ENCODE measurements at places on chromosomes 16 and 17.

DNA sequence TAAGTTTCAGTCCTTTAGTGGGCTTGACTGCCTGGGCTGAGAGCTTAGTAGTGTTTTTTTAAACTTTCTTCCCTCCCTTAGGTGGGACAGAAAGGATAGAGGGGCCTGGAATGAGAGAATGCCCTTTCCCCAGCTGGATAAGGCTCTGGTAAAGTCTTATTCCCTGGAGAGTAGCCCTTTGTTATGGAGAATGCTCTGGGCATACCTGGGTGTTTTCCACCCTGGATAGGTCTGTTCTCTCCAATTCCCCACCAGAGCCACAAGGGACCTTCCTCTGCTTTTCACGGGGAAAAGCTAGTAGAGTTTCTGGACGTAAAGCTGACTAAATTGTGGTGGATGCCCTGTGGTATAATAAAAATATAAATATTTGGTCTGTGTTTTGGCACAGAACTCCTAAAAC is 164.1 kb downstream of the HS3ST4 start:
- DNase-seq = no peak

- no peak for DNase-seq
Observed at GRCh38 chr16:35637683-35638082, 2178.3 kb downstream of the TP53TG3F start.

- DNase-seq = no peak
Observed at GRCh38 chr17:31318298-31318801, 3.1 kb downstream of the EVI2A start.

- peak; percentile 34 for DNase-seq
Observed at GRCh38 chr17:44919885-44920564, 4.7 kb upstream of the GFAP start.

DNA sequence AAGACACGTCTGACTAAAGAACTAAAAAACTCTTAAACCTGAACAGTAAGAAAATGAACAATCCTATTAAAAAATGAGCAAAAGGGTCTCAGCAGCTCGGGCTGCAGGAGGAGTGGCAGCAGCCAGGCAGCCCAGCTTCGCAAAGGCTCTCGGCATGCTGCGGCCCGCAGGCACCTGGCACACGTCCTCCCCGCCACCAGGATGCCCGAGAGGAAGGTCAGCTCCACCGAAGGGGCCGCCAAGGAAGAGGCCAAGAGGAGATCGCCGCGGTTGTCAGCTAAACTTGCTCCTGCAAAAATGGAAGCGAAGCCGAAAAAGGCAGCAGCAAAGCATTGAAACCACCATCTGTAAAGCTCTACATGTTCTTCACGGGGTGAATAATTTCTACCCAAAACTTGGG is 173.5 kb downstream of the BCAS3 start:
- DNase-seq = no peak

DNA sequence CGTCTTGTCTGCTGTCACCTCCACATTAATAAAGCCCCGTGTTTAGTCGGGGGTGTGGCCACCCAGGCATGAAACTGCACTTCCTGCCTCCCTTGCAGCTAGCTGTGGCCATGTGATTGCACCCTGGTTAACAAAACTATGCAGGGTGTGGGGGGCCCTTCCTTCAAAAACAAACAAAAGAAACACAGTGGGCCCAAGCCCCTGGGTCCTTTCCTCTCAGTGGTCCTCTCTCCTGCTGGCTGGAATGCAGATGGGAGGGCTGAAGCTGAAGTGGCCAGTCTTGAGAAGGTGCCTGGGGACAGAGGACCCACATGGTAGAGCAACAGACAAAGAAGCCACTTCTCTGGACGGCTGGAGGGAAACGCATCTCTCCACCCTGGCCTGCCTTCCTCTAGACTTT is 38.0 kb upstream of the FOXF1 start:
- DNase-seq = no peak

DNA sequence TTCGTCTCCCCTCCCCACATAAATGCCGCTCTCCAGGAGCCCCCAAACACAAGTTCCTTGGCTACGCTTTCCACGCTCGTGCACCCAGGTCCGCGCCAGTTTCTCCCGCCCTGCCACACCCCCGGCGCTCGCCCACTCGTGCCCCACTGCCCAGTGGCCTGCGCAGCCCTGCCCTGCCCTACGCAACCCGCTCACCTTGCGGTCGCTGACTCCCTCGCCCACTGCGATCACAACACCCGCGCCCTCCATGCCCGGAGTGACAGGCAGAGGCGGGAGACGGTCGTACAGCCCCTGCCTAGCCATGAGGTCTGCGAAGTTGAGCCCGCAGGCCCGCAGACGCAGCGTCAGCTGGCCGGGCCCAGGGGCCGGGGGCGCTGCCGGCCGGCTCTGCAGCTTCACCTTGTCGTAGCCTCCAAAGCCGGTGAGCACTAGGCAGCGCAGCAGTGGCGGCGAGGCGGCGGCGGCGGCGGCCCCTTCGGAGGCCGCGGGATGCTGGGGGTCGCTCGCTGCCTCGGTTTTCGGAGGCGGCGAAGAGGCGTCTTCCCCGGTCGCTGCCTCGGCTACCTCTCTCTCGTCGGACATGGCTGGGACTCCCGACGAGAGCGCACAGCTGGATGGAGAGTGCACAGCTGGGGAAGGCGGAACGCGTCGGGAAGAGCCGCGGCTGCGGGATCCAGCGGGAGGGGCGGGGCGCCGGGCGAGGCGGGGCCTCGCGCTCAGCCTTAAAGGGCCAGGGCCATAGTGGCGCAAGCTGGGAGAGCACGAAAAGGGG is at the start of gene VAT1:
Gene VAT1 (minus strand): TSS at position 645 of the 772 bp plus-strand sequence. CDS start 63 bp downstream, at position 582.
- DNase-seq = no peak

GRCh38 chr16:22898874-22899348 is 84.9 kb downstream of the HS3ST2 start:
- no peak for DNase-seq

- no peak for DNase-seq
Observed at GRCh38 chr17:40073454-40074174, 10.8 kb downstream of the THRA start.

GRCh38 chr17:42456223-42457106 is 2.2 kb upstream of the ATP6V0A1 start:
- no peak for DNase-seq

DNA sequence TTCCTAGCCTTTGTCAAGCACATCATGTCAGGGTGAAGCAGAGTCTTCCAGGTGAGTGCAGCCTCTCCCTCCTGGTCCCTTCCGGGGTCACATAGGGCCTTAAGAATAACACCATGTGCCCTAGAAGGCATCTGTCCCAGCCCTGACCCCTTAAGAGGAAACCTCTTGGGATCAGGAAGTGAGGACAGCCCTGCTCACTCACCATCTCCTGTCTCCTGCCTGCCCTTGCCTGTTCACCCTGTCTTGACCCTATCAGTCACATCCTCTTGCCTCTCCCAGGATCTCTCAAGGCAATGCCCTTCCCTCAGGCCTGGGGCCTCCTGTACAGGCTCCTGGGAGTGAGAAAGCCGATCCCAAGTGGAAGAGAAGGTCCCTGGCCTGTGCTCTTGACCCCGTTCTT is 13.9 kb downstream of the MYL4 start:
- DNase-seq = no peak

DNA sequence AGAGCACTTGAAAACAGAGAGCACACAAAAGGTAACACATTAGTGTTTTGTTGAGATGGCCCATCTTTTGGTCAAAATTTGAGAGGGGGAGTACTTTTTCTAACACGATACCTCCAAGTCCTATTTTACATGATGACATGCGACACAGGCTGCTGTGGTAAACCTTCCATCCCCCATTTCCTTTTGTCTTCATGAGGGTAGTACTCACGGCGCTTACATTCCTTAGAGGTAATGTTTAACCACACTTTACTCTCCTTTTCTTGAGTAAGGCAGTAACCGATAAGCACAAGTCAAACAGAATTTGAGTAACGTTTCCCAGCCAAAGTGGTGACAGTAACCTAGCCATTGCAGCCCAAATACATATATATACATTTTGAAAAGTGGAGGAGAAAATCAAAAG is 35.8 kb upstream of the PITPNM3 start:
- no peak for DNase-seq

DNA sequence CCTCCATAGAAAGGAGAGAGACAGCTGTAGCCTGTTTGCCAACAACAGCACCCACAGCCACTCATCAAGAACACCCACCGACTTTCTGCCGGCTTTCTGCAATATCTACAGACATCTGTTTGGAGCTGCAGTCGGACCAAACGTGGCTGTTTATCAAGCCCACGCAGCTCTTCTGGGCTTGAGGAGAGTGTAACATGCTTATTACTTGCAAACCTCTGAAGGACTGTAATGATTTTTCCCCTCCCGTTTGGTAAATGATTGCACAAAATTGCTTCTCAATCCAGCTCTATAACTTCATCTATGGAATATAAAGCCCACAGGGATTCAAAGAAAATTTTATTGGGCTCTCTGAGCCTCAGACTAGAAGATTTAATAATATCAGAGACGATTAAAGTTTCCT is 100.5 kb downstream of the VAT1L start:
- DNase-seq = no peak

- DNase-seq = no peak
Observed at GRCh38 chr17:81840826-81841778, 6.3 kb upstream of the PPP1R27 start.

- no peak for DNase-seq
Observed at GRCh38 chr17:74211912-74212208, 1.5 kb upstream of the TTYH2 start.

DNA sequence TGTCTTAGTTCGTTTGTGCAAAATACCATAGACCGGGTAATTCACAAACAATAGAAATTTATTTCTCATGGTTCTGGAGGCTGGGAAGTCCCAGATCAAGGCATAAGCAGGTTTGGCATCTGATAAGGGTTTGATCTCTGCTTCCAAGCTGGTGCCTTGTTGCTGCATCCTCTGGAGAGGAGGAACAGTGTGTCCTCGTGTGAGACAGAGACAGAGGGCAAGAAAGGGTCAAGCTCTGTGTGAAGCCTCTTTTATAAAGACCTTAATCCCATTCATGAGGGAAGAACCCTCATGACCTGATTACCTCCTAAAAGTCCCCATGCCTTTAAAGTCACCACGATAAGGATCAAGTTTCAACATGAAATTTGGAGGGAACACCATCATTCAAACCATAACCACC is 55.8 kb upstream of the TANC2 start:
- no peak for DNase-seq

DNA sequence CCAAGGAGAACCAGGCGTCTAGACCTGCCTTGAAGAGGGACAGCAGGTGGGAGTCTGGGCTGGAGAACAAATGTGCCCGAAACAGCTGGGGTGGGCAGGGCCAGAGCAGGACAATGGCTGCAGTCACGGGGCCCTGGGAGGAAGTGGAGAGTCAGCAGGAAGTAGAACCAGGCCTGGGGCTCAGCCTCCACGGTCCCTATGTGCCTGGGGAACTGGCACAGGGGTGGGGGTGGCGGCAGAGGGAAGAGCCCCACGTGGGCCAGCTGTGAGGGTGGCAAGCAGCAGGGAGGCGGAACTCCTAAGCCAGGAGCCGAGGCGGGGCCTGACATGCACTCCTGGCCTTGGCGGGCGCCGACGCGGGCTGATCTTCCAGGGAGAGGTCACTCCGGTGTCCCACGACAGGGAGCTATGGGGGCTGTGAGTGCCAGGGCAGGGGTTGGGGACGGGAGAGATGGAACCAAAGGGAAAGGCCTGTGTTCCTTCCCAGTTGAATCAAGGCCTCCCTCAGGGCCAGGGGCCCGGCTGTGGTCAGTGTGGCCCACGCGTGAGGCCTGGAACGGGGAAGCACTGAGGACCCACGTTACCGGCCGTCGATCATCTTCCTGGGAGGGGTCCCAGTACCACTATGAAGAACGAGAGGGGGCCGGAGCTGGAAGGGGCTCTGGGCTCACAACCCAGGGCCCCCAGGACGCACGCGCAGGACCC is 42.7 kb downstream of the TIMM22 start:
- no peak for DNase-seq

DNA sequence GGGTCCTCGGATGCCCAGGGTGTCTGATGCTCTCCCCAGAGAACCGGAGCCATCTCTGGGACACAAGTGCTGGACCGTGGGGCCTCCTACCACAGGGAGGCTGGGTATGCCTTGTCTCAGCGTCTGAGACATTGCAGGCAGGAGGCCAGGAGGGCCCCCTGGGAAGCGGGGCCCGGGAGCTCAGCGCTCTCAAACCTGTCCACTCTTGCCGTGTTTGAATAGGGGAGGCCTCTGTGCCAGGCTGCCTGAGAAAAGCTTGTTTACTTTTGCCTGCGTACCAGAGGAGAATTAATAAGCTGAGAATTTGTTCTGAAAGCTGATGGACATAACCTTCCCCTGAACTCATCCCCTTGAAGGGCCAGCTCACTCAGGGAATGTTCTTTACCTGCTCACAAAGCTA is 163.8 kb downstream of the NTN1 start:
- no peak for DNase-seq

GRCh38 chr17:9192010-9192409 is 170.7 kb downstream of the NTN1 start:
- no peak for DNase-seq

- DNase-seq = no peak
Observed at GRCh38 chr16:84416407-84417321, 48.3 kb downstream of the ATP2C2 start.

GRCh38 chr16:69315486-69316311 is 4.5 kb downstream of the VPS4A start:
- no peak for DNase-seq

DNA sequence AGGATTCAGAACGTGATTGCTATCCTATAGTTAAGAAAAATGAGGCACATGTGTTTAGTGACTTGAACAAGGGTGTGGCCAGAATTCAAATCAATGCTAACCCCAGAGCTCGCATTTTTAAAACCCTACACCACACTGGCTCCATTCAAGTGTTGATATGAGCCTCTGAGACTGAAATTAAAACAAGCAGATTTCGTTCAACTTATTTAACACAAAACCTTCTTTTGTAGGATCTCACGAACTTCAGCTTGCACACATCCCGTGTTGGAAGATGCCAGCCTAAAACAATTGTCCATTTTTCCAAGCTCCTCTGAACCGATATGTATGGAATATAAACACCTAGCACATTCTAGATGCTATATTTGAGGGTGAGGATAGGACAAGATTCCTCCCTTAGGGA is 231.0 kb upstream of the IRX5 start:
- DNase-seq = no peak

GRCh38 chr17:82831818-82832200 is 8.0 kb downstream of the ZNF750 start:
- DNase-seq = no peak

DNA sequence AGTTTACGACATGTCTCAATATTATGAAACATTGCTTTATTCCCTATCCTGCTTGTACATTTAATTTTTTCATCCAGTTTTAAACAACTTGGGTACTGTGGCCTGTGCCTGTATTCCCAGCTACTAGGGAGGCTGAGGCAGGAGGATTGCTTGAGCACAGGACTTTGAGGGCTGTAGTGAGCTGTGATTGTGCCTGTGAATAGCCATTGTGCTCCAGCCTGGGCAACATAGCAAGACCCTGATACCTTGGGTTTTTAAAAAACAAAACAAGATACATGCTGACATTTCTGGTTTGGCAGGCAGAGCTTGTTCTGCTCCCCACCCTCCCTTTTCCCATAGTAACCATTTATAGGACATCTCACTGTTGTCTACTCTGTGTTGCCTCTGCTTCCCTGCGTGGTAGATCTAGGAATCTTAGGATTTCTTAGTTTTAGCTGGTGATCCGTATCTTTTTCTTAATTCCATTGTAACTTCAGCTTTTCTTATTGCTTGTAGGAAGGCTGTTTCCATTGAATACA is 35.6 kb downstream of the TENT4B start:
- no peak for DNase-seq

GRCh38 chr17:79742951-79743476 is 12.3 kb downstream of the ENPP7 start:
- no peak for DNase-seq

GRCh38 chr16:70714581-70715054 is 28.8 kb upstream of the MTSS2 start:
- no peak for DNase-seq

- no peak for DNase-seq
Observed at GRCh38 chr16:66581246-66581952, 2.1 kb downstream of the CMTM2 start.

- DNase-seq = no peak
Observed at GRCh38 chr16:14345512-14346115, 274.5 kb downstream of the MRTFB start.

All from NCI-H187 treated with DMSO at 0.1 percent for 48 hours (cell line).